ENCODE measurements at places on chromosomes 11 and 22. TPM values are rescaled to one million over a fixed set of nuclear protein-coding genes. Genes with fewer than 3 reads are reported as not detected.

The ABTB2 gene
- 1.3 TPM for polyA plus RNA-seq

The CACNA1I gene
- 0.04 TPM for polyA plus RNA-seq

The OR8A1 gene
- polyA plus RNA-seq: not detected

The NUDT8 gene
- polyA plus RNA-seq: 14.6 TPM

The FXYD2 gene
- polyA plus RNA-seq: 4.4 TPM

The BEST1 gene
- 3.9 TPM for polyA plus RNA-seq

The KCTD14 gene
- polyA plus RNA-seq: 3.1 TPM

The KIF18A gene
- polyA plus RNA-seq: 5.2 TPM

The NUMA1 gene
- 257 TPM for polyA plus RNA-seq

The OR51E1 gene
- polyA plus RNA-seq: 3.0 TPM

The ART1 gene
- polyA plus RNA-seq: not detected

The OR8D2 gene
- polyA plus RNA-seq: not detected

The MAJIN gene
- polyA plus RNA-seq: 0.09 TPM

The TTC38 gene
- 136 TPM for polyA plus RNA-seq

The BAIAP2L2 gene
- 119 TPM for polyA plus RNA-seq

The TIMP3 gene
- 52.6 TPM for polyA plus RNA-seq

The RBM7 gene
- polyA plus RNA-seq: 46.7 TPM

The TREH gene
- polyA plus RNA-seq: 74.4 TPM

The ISX gene
- 74.1 TPM for polyA plus RNA-seq

The MIOX gene
- polyA plus RNA-seq: 0.60 TPM

The MUC5AC gene
- polyA plus RNA-seq: 0.37 TPM

The MYOD1 gene
- polyA plus RNA-seq: 0.10 TPM

The INS gene
- 0.39 TPM for polyA plus RNA-seq

The NF2 gene
- 12.1 TPM for polyA plus RNA-seq

The SCN4B gene
- 4.2 TPM for polyA plus RNA-seq

The FGF3 gene
- polyA plus RNA-seq: not detected

The MS4A4A gene
- 11.9 TPM for polyA plus RNA-seq

The C11orf65 gene
- 1.1 TPM for polyA plus RNA-seq

The ARFGAP2 gene
- polyA plus RNA-seq: 74.8 TPM

The UCP3 gene
- 2.3 TPM for polyA plus RNA-seq

The PRRG4 gene
- 9.3 TPM for polyA plus RNA-seq

The C22orf42 gene
- 0.21 TPM for polyA plus RNA-seq

The B3GAT1 gene
- polyA plus RNA-seq: 2.0 TPM
